ENCODE measurements at places on chromosomes 2 and 18.

- no peak for DNase-seq
Observed at GRCh38 chr2:73717251-73717606, 19.9 kb downstream of the TPRKB start.

DNA sequence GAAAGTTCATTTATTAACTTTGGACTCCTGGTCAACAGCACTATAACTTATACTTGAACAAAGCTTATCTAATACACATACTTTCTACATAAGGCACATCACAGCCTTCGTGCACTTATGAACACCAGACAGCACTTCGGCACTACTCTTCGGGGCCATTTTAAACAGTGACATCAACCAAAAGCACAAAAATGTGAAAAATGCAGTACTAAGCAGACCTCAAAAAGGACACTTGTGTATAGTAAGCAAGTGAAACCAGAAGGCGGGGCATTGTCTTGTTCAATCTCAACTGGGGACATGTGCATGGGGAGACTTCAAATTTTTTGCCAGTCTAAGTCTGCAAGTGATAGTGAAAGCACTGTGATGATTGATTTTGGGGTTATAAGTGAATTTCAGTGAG is 163.0 kb downstream of the NCKAP5 start:
- DNase-seq: no peak

GRCh38 chr2:81661081-81661480 is 1356.5 kb upstream of the LRRTM1 start:
- no peak for DNase-seq

- DNase-seq: no peak
Observed at GRCh38 chr2:68796295-68796905, 61.8 kb downstream of the ARHGAP25 start.

DNA sequence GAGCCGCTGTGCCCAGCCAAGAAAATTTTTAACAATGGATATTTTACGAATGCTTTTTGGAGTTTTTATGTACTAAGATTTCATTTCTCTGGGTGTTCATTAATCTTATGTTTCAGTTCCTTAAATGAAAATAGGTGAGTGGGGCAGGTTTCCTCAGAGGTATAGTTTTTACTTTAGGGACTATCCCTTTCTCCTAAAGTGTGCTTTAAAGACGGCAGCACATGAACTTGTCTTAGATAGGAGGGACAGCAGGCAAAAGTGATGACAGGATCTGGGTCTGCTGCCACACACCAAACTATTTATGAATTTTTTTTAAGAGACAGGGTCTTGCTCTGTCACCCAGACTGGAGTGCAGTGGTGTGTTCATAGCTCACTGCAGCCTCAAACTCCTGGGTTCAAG is 8.0 kb upstream of the REL start:
- DNase-seq: no peak

- DNase-seq: no peak
Observed at GRCh38 chr18:32760391-32760790, 12.4 kb downstream of the KLHL14 start.

GRCh38 chr2:239465017-239466001 is 64.5 kb upstream of the HDAC4 start:
- DNase-seq: no peak
